AG04450 (cell line): ENCODE measurements at places on chromosomes 16 and 17. TPM values are rescaled to one million over a fixed set of nuclear protein-coding genes. Genes with fewer than 3 reads are reported as not detected.

DNA sequence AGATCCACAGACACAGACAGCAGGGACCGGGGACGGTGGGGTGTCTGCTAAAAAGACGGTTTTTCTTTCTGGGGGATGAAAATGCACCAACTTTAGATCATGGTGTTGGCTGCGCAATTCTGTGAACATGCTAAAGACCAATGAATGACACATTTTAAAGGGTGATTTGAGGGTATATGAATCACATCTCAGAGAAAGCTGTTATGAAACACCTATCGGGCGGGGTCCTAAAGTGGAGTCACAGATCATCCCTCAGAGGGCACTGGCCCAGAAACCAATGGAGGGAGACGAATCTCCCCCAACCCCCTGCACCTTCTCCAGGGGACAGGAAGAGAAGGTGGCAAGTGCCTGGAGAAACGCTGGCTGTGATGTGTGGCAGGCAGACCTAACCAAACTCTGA is 26.0 kb downstream of the KLHDC4 start:
- no peak for DNase-seq

DNA sequence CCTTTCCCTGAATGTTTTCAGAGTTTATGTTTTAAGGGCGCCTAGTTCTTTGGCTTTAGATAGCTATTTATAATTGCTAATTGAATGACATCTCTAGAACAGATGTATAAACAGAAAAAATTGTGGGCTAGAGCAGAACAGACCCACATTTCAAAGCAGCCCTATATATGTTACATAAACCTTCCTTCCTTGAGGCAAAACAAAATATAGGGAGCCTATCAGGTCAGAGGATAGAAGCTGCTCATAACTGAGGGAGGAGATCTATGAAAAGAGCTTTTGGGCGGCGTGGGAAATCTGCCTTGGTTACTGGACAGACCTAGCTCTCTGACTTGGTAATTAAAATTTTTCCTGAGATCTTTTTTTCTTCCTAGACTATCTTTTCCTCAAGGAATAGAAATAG is 68.4 kb downstream of the SPAG9 start:
- DNase-seq = no peak

DNA sequence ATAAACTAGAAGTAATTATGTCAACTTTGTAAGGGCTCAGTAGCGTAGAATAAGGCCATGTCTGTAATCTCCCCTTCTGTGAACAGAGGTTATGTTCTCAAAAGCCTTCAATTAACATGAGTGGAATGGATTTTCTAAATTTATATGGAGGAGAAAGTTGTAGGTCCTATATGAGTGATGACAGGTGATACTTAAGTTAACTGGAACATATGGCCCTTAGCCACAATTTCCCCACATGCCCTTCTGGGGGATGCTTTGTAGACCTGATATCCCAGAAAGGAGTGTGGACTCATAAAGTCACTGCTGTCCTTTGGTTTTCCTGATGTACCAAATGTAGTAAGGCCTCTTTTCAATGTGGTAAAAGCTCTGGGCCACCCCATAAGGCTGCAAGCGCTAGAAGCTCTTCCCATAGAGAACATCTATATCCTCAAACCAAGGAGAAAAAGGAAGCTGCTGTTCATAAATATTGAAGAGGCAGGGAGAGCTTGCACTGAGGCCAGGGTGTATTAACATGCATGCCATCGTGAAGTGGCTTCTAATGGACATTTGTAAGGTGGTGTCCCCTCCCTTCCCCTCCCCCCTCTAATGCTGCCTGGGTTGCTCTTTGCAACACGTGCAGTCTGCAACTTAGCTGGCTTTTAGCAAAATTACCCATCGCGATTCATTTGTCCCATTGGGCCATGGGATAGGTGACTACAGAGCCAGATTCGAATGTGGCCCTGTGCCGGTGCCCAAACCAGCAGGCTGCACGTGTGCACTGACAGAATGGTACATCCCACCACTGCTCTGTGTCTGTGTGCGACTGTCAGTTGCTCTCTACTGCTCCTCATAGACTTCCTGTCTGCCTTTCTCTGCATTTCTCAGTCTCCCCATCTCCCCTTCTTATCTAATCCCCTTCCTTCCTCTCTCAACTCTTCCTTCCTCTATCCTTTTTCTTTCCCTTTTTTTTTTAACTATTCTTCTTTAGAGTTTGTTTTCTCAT is 269.0 kb downstream of the WWOX start:
- no peak for DNase-seq

PYDC1 gene
- not detected in 2 replicates for polyA plus RNA-seq

EVI2B gene
- polyA plus RNA-seq = 0.30 and 0.41 TPM in 2 replicates

- no peak for DNase-seq
Observed at GRCh38 chr17:80937462-80938381, 53.9 kb upstream of the CHMP6 start.

HP gene
- polyA plus RNA-seq = not detected in 2 replicates

GRCh38 chr17:39014795-39015545 is 47.8 kb upstream of the FBXO47 start:
- no peak for DNase-seq

MYOCD gene
- polyA plus RNA-seq = 17.5 and 19.0 TPM in 2 replicates

DNA sequence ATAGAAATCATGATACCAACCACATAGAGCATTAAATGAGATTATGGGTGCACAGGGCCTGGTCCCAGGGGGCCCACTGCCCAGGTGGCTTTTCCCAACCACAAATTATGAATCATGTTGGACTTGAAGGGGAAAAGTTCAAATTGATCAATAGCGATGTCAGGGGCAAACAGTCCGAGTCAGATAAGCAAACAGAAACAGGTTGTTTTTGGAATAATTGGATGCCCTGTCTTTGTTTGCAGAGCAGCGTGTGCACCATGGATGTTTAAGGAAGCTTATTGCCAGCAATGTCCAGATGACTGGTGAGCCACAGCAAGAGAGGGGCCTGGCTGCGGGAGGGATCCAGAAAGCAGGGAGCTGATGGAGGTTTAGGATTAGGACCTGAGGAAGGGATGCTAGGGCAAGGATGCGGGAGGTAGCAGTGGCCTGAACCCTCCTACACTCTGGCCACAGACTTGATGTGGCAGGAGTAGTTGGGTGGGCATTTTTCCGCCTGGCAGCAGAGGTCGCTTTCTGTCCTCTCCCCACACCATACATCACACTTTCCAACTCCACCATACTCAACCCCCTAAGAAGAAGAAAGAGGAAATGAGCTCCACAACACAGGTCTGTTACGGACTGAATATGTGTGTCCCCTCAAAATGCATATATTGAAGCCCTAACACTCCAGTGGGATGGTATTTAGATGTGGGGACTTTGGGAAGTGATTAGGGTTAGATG is 266.4 kb upstream of the RPL38 start:
- no peak for DNase-seq

HOXB6 gene
- polyA plus RNA-seq = 15.4 and 20.4 TPM in 2 replicates

ELMO3 gene
- 0.57 and 0.74 TPM in 2 replicates for polyA plus RNA-seq

DNA sequence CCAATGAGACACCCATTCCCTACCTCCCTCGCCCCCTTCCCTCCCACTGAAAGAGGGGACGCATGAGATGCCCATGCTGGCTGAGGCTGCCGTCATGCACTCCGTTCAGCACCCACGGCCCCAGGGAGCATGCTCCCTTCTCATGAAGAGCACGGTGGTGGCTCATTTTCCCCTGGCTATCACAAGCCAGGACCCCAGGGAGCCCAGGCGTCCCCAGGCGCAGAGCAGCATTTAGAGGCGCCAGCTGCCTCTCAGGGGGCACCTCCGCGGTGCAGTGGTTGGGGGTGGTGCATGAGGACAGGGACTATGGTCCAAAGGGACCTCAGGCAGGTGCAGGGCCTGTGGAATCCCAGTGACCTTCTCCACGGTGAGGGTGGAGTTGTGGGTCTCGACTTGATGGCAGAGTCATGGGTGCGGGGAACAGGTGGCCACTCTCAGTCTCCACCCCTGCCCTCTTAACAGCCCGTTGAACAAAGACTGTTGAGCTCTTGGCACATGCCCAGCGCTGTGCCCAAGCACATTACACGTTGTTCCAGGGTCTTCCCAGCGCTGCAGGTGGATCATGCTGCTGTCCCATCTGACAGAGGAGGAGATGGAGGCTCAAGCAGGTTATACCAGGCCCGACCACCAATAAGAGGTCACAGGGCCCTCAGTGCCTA is 13.6 kb downstream of the KIF19 start:
- DNase-seq = no peak

GRCh38 chr17:55446581-55447205 is 25.1 kb upstream of the MMD start:
- DNase-seq = no peak

DNA sequence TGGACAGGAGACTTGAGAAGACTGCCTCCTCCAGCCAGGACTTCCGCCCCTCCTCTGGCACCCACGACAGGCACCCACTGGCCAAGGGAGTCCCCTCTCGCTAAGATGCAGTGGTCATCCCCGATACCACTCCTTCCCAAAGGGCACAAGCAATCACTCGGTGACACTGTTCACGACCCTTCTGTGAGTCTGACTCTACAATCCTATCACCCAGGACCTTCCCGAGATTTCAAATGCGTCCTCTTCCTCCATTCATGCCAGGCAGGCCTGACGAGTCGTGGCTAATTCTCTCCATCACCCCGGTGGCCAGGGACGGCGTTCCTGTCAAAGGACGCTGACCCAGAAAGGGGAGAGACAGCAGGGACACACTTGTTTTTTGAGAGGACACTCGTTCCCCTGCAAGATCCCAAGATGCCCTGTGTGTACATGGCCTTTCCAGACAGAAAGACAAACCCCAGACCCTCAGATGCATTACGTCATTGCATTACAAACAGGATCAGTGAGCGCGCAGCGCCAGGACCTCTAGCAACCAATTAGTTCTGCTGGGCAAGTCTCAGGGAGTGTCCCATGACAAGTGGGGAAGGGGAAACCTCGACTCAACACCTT is 12.2 kb downstream of the FBXO31 start:
- DNase-seq = no peak

GRCh38 chr17:45222014-45222288 is 266 bp downstream of the FMNL1 start:
- DNase-seq = no peak

DNA sequence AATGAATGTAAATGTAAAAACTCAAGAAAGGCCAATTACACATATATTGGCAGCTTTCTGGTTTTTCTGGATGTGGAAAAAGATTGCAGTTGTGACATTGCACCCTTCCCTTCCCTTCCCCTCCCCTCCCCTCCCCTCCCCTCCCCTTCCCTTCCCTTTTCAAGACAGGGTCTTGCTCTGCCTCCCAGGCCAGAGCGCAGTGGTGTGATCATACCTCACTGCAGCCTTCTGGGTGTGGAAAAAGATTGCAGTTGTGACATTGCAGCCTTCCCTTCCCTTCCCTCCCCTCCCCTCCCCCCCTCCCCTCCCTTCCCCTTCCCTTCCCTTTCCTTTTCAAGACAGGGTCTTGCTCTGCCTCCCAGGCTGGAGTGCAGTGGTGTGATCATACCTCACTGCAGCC is 41.7 kb downstream of the PIK3R5 start:
- no peak for DNase-seq

GRCh38 chr17:8073627-8074484 is 13.7 kb downstream of the ALOX12B start:
- DNase-seq = no peak

GRCh38 chr16:13203725-13204124 is 302.3 kb downstream of the SHISA9 start:
- DNase-seq = no peak

DNA sequence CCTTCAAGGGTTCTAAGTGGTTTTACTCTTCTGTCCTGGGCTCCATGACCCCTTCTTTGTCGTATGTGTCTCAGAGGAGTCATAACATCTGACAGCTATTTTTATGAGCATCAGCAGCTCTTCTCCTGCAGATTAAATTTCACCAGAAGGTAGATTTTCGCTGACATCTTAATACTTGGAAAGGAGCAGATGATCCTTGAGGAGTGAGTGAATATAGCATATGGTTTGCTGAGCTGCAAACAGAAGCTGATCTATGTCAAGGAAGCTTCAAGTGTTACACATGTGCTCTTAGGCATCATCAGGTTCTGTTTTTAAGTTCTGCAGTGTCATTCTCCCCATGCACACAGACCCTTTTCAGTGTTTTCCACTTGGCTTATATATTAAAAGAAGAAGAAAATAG is 49.2 kb upstream of the MYH2 start:
- no peak for DNase-seq
